Mucosa of descending colon (tissue), 3 donors: ENCODE measurements at places on chromosomes 3 and 15. TPM values are rescaled to one million over a fixed set of nuclear protein-coding genes. Genes with fewer than 3 reads are reported as not detected.
A peak's percentile ranks its signal among the peaks of the same experiment; 100 is the strongest.

The INKA1 gene
- 2.8 TPM for total RNA-seq

The ALG3 gene
- 34.5 TPM for total RNA-seq

The SIDT1 gene
- 61.2 TPM for total RNA-seq

The SHF gene
- total RNA-seq = 5.4 TPM

GRCh38 chr3:101154401-101154800 is 161.2 kb upstream of the ABI3BP start:
- DNase-seq = no peak

DNA sequence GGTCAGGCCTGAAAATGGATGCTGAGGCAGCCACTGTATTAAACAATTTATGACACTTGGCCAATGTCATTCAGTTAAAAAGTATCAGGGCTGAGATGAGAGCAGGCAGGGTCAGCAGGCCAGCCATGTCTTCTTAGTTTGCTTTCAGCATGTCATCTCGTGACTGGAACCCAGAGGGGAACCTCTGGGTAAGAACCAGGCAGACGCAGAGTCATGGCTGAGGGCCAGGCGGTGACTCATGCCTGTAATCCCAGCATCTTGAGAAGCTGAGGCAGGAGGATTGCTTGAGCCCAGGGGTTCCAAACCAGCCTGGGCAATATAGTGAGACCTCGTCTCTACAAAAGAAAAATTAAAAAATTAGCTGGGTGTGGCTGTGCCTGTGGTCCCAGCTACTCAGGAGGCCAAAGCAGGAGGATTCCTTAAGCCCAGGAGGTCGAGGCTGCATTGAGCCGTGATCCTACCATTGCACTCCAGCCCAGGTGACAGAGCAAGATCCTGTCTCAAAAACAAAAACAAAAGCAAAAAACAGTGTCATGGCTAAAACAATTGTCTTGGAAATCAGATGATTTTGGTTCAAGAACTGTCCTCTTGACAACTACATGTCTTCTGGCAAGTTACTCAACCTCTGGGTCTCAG is 11.7 kb downstream of the BCL2L10 start:
- DNase-seq = peak; percentile 78

DNA sequence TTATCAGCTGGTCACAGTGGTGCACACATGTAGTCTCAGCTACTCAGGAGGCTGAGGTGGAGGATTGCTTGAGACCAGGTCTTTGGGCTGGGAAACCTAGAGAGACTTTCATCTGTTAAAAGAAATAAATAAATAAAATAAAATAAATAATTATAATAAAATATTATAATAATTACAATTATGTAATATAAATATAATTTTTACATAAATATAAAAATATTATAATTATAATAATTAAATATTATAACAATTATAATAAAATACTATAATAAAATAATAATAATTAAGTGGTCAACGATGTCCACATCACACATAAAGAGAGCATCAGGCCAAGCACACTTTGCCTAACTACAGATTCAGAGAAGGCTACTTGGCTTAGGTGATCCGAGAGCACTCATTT is 14.6 kb downstream of the QRICH1 start:
- DNase-seq = no peak

GRCh38 chr3:157100096-157100477 is 59.9 kb downstream of the CCNL1 start:
- DNase-seq = no peak

GRCh38 chr3:194322678-194323211 is 28.4 kb downstream of the CPN2 start:
- DNase-seq = no peak

GRCh38 chr3:159919873-159920272 is 68.8 kb upstream of the IL12A start:
- no peak for DNase-seq

GRCh38 chr3:38992117-38992760 is 59.5 kb downstream of the SCN11A start:
- no peak for DNase-seq

GRCh38 chr3:112973325-112974177 is 1.4 kb downstream of the CD200R1 start:
- DNase-seq = no peak
